Psoas muscle (tissue), 8 donors: ENCODE measurements at places on chromosomes 2 and 18. TPM values are rescaled to one million over a fixed set of nuclear protein-coding genes. Genes with fewer than 3 reads are reported as not detected.
A peak's percentile ranks its signal among the peaks of the same experiment; 100 is the strongest.

DNA sequence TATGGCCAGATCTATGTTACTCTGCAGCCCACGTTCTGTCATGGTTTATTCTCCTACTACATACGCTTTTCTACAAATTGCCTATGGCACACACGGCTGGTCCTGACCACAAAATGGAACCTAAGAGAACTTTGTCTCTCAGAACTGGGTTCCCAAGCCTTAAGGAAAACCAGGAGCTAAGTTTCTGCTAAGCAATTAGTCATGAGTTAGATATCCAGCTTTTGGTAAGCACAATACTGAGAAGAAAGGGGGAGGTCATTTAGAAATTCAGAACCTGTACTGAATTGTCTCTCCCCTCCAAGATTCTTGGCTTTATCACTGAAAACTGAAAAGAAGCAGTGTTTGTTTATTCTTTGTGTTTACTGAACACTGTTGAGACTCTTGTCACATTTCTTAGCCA, 283.5 kb upstream of the TANK start:
- H3K4me1 ChIP-seq = no peaks in the 10 kb centered on the region
- H3K36me3 ChIP-seq = no peaks in the 10 kb centered on the region
- H3K4me3 ChIP-seq = no peak overlapping the region
- no peak for DNase-seq

Gene CAPN14
- not detected for total RNA-seq

DNA sequence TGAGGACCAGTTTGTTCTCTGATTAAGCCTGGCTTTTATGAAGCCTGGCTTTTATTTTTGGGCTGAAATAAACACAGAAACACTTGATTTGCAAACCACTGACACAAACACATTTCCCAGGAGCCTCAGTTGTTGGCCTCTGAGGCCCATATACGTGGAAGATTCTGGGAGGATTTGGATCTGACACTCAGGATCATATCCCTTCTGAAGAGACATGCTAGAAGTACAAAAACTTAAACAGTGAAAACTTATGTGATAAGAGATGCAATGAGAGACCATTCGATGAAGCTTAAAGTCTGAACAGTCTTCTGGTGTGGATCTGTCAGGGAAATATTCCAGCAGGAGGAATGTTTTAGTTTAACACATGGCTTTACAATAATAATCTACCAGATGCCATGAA, 33.0 kb downstream of the MYT1L start:
- no peak overlapping the region for H3K27ac ChIP-seq
- no peaks in the 10 kb centered on the region for H3K4me1 ChIP-seq
- no peaks in the 10 kb centered on the region for H3K36me3 ChIP-seq
- H3K4me3 ChIP-seq = no peak overlapping the region

DNA sequence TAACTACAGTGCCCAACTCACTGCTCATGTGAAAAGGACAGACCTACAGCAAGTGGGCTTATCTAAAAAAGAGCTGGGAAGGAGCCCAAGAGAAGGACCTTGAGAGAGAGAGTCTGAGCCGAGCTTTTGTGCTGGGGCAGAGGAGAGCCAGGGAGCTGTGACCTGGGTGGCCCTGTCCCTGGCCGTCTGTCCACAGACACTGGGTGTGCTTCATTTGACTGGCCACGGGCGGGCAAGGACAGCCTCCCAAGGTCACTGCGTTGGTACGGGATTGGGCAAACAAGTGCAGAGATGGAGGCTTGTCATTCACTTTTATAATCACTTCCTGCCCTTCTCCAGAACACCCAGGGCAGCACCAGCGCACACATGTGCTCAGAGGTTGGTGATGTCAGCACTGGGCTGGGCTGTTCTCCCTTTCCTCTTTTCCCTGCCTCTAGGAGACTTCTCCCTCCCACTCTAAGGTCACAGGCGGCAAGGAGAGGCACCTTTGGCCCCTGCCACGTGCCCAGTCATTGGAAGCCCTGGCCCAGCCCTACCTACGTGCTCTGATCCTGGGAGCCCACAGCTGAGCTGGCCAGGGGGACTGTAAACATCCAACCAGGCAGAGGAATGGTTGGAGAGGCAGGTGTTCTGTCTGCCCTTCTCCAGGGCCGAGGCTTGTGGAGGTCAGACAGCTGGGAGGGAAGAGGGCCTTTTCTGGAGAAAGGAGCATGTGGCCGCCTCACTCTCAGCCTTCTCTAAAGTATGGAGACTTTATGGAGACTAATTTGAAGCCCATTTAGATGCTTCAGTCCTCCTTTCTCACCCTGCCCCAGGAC, 6.4 kb upstream of the PSD4 start:
- H3K27me3 ChIP-seq = no peaks in the 10 kb centered on the region
- no peak for DNase-seq
- H3K4me1 ChIP-seq = no peaks in the 10 kb centered on the region
- H3K4me3 ChIP-seq = no peak overlapping the region
- H3K27ac ChIP-seq = no peak overlapping the region

Gene FKBP7
- total RNA-seq = 4.4 TPM

- no peaks in the 10 kb centered on the region for H3K36me3 ChIP-seq
- no peak overlapping the region for H3K27ac ChIP-seq
- H3K27me3 ChIP-seq = no peaks in the 10 kb centered on the region
Measured at GRCh38 chr2:41914936-41915335, 132.9 kb upstream of the PKDCC start.

DNA sequence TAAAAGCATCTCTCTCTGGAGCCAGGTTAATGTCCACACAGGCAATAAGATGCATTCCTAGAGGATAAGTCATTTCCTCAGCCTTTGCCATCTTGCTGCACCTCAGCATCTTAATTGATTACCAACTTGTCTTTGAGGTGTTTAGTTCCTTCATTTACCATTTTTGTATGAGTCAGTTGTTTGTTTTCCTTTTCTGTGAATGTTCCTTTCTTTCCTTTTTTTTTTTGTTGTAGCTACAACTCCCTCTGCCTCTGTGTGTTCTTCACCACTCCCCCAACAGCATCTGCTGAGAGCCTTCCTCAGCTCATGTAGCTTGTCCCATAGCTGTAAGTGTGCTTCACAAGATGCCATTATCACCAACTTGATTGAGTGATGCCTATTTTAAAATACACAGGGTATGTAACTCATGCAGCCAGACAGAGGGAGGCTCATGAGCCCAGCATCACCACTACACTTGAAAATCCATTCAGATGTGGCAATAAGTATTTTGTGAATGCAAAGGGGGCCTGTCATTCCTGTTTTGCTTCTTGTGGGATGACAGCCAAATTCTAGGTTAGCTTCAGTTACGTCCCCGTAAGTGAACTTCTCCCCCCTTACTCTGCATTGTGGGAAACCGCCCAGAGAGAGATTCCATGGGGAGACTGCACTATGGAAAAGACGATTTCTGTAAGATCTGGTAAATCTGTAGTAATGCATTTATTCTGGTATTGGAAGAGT, 315.9 kb upstream of the ZEB2 start:
- no peak overlapping the region for H3K27ac ChIP-seq
- no peak for DNase-seq
- no peaks in the 10 kb centered on the region for H3K27me3 ChIP-seq
- H3K36me3 ChIP-seq = no peaks in the 10 kb centered on the region
- no peak overlapping the region for H3K4me3 ChIP-seq

Gene RAMP1
- total RNA-seq = 90.4 TPM

Gene LBX2
- total RNA-seq = 0.15 TPM

- peak overlapping the region; percentile 82 for H3K4me3 ChIP-seq
- H3K27me3 ChIP-seq = no peaks in the 10 kb centered on the region
- H3K4me1 ChIP-seq = peaks cover 9% of the 10 kb centered on the region
- H3K36me3 ChIP-seq = no peaks in the 10 kb centered on the region
- H3K27ac ChIP-seq = peak overlapping the region; percentile 82
Measured at GRCh38 chr18:55778788-55779690, 191.0 kb upstream of the TCF4 start.

GRCh38 chr2:18445433-18446320, 114.8 kb downstream of the RDH14 start:
- H3K36me3 ChIP-seq = no peaks in the 10 kb centered on the region
- no peak overlapping the region for H3K4me3 ChIP-seq
- H3K4me1 ChIP-seq = peaks cover 2% of the 10 kb centered on the region
- peak; percentile 67 for DNase-seq
- H3K27me3 ChIP-seq = no peaks in the 10 kb centered on the region
- peak overlapping the region; percentile 1 for H3K27ac ChIP-seq

Gene EVA1A
- 1.3 TPM for total RNA-seq

DNA sequence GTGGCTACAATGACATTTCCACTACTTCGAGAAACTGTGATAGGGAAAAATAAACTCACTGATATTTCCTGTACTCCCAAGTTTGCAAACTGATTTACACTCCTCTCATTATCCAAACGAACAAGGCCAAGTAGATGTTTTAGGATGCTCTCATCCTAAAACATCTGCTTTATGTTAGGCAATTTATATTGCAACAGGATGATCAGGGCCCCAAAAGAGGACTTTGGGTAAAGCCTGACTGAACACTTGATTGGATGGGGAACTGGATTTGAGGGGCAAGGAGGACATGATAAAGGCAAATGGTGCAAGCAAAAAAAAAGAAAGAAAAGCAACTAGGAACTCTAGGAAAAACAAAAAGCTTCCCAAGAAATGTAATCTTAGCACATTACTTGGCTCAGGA, 2.1 kb upstream of the HES6 start:
- H3K4me3 ChIP-seq = no peak overlapping the region
- DNase-seq = no peak
- no peaks in the 10 kb centered on the region for H3K27me3 ChIP-seq
- peaks cover 20% of the 10 kb centered on the region for H3K36me3 ChIP-seq

GRCh38 chr2:44348400-44348799, 12.9 kb downstream of the PREPL start:
- H3K27me3 ChIP-seq = no peaks in the 10 kb centered on the region
- H3K27ac ChIP-seq = no peak overlapping the region
- no peak for DNase-seq
- peaks cover 27% of the 10 kb centered on the region for H3K4me1 ChIP-seq

DNA sequence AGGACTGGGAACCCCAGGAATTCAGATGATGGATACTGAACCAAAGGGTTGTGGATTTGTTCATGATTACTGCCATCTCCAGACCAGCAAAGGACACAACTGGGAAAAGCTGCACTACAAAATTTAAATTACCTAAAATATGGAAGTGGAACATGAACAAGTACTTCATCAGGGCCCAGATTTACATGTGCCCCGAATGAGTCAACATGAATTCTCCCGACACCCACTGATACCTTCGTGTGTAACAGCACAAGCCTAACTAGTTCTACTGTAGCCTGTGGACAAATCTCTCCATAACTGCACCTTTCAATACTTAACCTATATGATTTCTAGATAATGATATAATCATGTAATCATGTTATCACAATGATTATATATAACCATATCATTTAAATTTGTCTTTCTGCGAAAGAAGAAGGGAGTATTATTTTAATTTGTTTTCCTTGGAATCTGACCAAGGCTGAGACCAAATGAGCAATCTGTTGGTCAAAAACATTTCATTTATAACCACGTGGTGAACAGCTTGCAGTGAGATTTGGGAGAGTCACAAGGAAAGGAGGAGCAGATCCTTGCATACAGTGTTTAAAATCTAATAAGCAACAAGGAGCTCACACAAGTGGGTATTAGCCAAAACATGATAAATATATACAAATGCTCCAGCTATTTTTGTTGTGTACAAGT, 70.5 kb downstream of the CACNB4 start:
- no peak for DNase-seq
- no peaks in the 10 kb centered on the region for H3K4me1 ChIP-seq
- no peak overlapping the region for H3K27ac ChIP-seq
- H3K36me3 ChIP-seq = no peaks in the 10 kb centered on the region
- H3K4me3 ChIP-seq = no peak overlapping the region

- H3K36me3 ChIP-seq = no peaks in the 10 kb centered on the region
- DNase-seq = no peak
- H3K27me3 ChIP-seq = no peaks in the 10 kb centered on the region
- H3K4me1 ChIP-seq = peaks cover 22% of the 10 kb centered on the region
Measured at GRCh38 chr18:57794951-57795728, 8.0 kb downstream of the ATP8B1 start.

- no peaks in the 10 kb centered on the region for H3K27me3 ChIP-seq
- H3K4me1 ChIP-seq = peaks cover 11% of the 10 kb centered on the region
- DNase-seq = no peak
- H3K27ac ChIP-seq = no peak overlapping the region
Measured at GRCh38 chr18:26471027-26471426, 77.3 kb downstream of the KCTD1 start.

Gene COL6A3
- 75.2 TPM for total RNA-seq

GRCh38 chr2:37211939-37212338, 15.6 kb downstream of the CEBPZOS start:
- H3K4me1 ChIP-seq = peaks cover 6% of the 10 kb centered on the region
- DNase-seq = no peak
- H3K36me3 ChIP-seq = peaks cover 95% of the 10 kb centered on the region
- no peaks in the 10 kb centered on the region for H3K27me3 ChIP-seq
- no peak overlapping the region for H3K4me3 ChIP-seq
- no peak overlapping the region for H3K27ac ChIP-seq

Gene ACYP2
- 74.6 TPM for total RNA-seq

Gene REG1B
- total RNA-seq = not detected

DNA sequence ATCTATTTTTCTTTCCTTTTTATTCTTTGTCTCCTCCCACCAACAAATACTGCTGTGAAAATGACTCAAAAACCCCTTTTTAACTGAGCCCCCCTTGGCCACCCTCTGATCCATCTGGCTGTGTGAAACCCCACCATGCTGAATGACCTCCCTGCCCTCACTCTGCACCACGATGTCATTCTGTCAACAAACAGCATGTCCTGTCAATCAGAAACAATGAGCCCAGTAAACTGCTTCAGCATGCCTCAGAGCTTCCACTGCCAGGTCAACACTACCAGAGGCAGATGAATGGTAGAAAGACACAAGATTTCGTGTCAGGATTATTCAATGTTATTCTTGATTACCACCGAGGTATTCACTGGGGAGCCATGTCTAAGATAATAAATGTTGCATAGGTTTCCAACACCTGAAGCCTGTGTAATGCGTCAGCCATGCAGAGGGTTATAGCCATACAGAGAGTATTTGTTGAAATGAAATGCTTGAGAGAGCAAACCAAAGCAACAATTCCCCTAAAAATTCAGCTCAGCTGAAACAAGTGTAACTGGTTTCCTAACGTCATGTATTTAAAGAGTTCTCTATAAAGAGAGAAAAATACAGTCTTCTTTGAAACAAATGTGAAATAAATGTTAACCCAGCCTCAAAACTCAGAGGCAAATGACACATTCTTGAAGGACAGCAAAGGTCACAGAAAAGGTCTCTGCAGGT, 76.7 kb downstream of the LRP2 start:
- no peaks in the 10 kb centered on the region for H3K27me3 ChIP-seq
- H3K4me3 ChIP-seq = no peak overlapping the region
- no peak for DNase-seq
- no peaks in the 10 kb centered on the region for H3K4me1 ChIP-seq
